ENCODE measurements at places on chromosomes 6 and 20. TPM values are rescaled to one million over a fixed set of nuclear protein-coding genes. Genes with fewer than 3 reads are reported as not detected.

SNAP91 gene
- total RNA-seq, result not detected

CYB5R4 gene
- total RNA-seq, result 7.8 TPM

ANGPT4 gene
- total RNA-seq, result 1.0 TPM

PDYN gene
- total RNA-seq, result not detected

TTPAL gene
- 40.8 TPM for total RNA-seq

GRCh38 chr20:4435225-4435624 lies 286.5 kb upstream of the PRND start:
- DNase-seq, result no peak

GRCh38 chr6:134550604-134551003 lies 232.7 kb upstream of the SGK1 start:
- no peak for DNase-seq

GRCh38 chr6:3696525-3697088 lies 54.9 kb downstream of the PXDC1 start:
- DNase-seq, result no peak

- DNase-seq, result no peak
Measured at GRCh38 chr20:54220722-54221121, 12.8 kb downstream of the PFDN4 start.

GRCh38 chr6:36019167-36019566 lies 5.3 kb downstream of the SLC26A8 start:
- no peak for DNase-seq

GRCh38 chr6:100103931-100104330 lies 109.9 kb upstream of the MCHR2 start:
- no peak for DNase-seq

GRCh38 chr6:106102034-106102433 lies 15.9 kb downstream of the PRDM1 start:
- DNase-seq, result no peak

DNA sequence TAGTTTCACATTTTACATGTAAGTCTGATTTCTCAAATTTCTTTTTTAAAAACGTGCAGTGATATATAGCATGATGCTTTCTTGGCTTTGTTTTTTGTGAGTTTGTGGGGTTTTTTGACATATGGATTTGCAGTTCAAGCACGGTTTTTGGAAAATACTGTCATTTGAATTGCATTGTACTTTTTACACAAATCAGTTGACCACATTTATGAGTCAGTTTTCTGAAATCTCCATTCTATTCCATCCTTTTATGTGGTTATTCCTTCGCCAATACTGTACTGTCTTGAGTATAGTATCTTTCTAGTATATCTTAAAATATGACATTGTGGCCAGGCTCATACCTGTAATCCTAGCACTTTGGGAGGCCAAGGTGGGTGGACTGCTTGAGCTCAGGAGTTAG lies 890.0 kb upstream of the CITED2 start:
- DNase-seq, result no peak

DNA sequence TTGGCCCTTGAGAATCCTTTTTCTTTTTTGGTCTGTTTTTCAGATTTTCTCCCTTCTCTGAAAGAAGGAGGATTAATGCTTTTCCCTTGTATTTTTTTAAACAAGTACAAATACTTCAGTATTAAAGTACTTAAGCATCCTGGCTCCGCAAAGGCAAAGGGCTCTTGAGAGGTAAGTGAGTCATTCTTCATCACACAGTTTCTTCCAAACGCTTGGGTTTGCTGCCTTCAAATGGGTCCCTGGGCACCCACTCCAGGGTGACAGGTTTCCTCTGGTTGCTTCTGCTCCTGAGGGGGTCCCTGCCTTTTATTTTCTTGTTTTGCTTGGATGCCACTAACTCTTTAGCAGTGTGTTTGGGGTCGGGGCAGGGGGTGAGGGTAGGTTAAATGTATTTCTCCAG lies 437.1 kb downstream of the PTPRT start:
- DNase-seq, result no peak

- DNase-seq, result no peak
Measured at GRCh38 chr6:28336284-28337120, 554 bp upstream of the ZSCAN31 start.

- DNase-seq, result no peak
Measured at GRCh38 chr20:15582146-15582760, 991.0 kb downstream of the KIF16B start.
